RPMI8226 (cell line): ENCODE measurements at places on chromosomes 3 and 15.

- DNase-seq, result no peak
Measured at GRCh38 chr3:125166599-125167136, 45.9 kb downstream of the SLC12A8 start.

DNA sequence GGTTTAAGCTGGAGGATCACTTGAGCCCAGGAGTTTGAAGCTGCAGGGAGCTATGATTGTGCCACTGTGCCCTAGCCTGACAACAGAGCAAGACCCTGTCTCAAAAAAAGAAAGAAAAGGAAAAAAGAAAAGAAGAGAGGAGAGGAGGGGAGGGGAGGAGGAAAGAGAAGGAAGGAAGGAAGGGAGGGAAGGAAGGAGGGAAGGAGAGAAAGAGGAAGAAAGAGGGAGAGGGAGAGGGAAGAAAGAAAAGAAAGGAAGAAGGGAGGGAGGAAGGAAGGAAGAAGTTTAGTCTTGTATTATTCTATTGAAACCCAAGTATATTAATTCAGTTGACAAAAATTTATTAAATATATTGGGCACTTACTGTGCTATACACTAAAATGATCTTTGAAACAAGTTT lies 11.5 kb downstream of the GOLM2 start:
- no peak for DNase-seq

DNA sequence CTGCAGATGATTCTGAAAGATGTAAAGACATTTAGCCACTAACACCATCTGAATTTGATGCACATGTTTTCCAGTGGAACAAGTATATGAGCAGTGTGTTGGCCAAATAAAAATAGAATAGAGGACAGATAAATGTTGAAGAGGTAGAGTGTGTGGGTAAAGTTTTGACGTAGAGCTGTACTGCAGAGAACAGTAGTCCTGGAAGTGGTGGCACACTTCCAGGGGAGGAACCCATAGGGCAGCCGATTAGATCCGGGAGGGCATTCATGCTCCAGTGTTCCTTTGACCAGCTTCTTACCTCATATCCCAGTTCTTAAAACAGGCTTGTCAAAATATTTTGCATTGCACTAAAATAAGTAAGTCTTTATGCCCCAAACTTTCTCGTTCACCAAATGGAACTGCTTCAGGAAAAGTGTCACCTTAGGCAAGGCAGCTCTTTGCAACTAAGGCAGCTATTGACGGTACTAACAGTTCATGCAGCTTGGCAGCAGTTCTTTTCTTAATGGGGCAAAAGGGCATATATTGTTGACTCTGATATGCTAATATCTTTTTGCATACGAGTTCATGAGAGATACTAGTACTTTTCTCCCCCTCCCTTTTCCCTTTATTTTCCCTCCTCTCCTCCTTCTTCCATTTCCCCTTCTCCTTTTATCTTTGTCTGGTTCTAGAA lies 429.3 kb upstream of the AZI2 start:
- no peak for DNase-seq

- no peak for DNase-seq
Measured at GRCh38 chr15:41215708-41216107, 14.8 kb downstream of the EXD1 start.

- no peak for DNase-seq
Measured at GRCh38 chr3:82978368-82978767, 1216.9 kb upstream of the GBE1 start.
